ENCODE measurements at places on chromosomes 16 and 17.
A peak's percentile ranks its signal among the peaks of the same experiment; 100 is the strongest.

- no peak for DNase-seq
Measured at GRCh38 chr17:73354423-73355284, 42.9 kb upstream of the CDC42EP4 start.

GRCh38 chr17:45090711-45091110 is 29.6 kb downstream of the NMT1 start:
- DNase-seq: no peak

DNA sequence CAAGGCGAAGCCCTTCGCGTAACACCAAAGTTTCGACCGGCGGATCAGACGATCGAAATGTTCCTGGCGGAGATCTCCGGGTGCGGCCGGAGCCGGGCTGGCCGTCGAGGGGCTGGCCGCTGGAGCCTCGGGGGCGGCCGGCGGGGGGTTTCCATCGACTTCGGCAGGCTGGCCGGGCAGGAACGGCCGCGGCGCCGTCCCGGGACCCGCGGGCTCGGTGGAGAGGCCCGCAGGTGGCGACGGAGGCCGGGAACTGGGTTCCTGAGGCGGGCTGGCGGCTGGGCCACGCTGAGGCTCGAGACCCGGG is 1.1 kb downstream of the EPOP start:
- DNase-seq: no peak

- no peak for DNase-seq
Measured at GRCh38 chr17:31433811-31434726, 42.6 kb downstream of the RAB11FIP4 start.

DNA sequence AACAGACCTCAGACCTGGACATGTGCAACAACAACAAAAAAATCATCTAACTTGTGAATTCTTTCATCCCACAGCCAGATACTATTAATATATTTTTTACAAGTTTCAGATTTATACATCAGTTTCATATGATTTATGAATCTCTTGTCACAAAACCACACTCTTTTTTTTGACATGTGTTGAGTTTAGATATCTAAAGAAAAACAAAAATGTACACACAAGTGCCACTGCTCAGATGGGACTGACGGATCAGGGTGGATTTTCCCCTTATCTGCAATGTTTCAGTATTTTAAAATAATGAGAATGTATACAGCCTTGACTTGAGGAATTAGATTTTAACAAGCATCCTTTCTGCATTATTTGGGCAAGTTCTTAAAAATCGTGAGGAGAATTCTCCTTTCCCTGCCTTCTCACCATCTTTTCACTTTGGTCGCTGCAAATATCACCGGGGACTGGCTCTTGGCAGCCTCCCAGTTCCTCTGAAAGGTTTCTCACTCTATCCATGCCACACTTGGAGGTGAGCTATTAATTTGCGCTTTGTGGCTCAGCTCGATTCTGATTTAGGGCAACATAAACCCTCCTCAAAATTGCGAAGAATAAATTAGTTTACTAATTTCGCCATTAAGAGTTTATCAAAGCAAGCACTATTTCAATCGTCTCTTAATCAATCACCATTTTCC is 225.7 kb downstream of the XYLT1 start:
- DNase-seq: no peak

GRCh38 chr17:48725004-48725287 is 2.0 kb downstream of the PRAC2 start:
- DNase-seq: no peak

GRCh38 chr17:8898126-8898525 is 30.7 kb upstream of the PIK3R6 start:
- peak; percentile 61 for DNase-seq

DNA sequence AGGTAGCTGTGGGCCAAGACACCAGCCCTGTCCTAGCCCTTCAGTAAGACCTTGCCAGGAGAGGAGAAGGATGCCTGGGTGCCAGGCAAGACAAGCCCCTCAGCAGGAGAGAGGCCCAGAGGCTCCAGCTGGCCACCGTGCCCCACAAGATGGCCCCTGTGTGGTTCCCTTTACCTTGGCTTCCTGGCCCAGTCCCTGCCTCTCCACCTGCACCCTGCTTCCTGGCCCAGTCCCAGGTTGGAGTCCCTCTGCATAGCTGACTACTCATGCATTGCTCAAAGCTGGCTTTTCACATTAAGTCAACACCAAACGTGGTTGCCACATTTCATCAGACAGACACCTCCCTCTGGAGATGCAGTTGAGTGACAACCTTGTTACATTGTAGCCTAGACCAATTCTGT is 4.0 kb downstream of the SYNGR3 start:
- DNase-seq: no peak

- no peak for DNase-seq
Measured at GRCh38 chr17:39243155-39243554, 17.4 kb upstream of the STAC2 start.

- no peak for DNase-seq
Measured at GRCh38 chr17:80028030-80028429, 7.6 kb downstream of the TBC1D16 start.

GRCh38 chr17:76611758-76612157 is 26.1 kb upstream of the ST6GALNAC2 start:
- no peak for DNase-seq

DNA sequence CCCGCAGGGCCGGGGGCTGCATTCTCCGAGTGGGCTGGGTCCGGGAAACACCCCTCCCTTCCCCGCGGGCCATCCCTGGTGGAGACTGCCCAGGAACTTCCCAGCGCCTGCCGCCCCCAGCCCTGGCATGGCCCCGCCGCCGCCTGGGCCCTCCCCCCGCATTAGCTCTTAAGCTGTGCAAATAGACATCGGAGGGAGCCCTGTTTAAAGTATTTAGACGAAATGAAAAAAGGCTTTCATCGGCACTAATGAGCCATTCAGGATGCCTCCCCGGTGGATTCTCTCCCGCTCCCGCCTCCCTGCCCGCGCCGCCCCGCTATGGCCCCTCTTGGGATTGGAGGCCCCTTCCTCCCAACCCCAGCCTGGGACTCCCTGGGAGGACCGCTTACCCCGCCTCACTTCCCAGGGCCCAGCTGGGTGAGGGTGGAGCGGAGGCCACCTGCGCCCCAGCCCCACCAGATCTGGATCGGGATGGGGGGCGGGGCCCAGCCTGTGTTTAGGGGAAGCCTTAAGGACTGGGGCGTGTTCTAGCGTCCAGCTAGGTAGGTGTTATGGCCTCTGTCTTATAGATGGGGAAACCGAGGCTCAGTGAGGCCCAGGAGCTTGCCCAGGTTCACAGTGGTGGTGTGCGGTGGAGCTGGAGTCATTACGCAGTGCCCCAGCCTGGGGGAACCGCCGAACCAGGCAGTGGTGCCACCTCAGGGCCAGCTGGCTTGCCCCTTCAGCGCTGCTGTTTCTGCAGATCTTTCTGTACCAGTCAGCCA is 19.7 kb downstream of the SEZ6 start:
- DNase-seq: no peak

GRCh38 chr17:71335212-71335611 is 785.6 kb upstream of the SOX9 start:
- DNase-seq: no peak

- DNase-seq: no peak
Measured at GRCh38 chr16:77271532-77272426, 72.6 kb downstream of the SYCE1L start.

DNA sequence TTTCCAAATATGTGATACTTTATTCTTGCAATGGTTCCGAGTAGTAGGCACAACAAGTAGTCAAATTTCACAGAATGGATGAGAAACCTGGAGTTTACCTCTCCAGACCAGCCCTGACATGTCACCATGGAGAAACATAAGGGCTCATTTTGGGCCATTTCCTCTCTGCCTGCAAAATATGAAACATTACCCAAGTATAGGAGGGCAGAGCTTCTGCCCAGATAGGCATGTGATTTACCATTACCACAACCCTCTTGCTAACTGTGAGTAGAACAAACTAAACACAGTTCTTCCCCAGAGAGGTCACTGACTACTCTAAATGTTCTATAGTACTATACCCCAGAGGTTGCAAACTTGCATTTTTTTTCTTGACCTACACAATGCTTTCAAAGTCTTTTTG is 15.7 kb upstream of the KPNB1 start:
- DNase-seq: no peak

- DNase-seq: no peak
Measured at GRCh38 chr16:48284772-48285409, 37.6 kb upstream of the ABCC11 start.

GRCh38 chr16:68993456-68993855 is 112.0 kb upstream of the HAS3 start:
- no peak for DNase-seq

- DNase-seq: no peak
Measured at GRCh38 chr16:9123871-9124270, 32.4 kb downstream of the HAPSTR1 start.

DNA sequence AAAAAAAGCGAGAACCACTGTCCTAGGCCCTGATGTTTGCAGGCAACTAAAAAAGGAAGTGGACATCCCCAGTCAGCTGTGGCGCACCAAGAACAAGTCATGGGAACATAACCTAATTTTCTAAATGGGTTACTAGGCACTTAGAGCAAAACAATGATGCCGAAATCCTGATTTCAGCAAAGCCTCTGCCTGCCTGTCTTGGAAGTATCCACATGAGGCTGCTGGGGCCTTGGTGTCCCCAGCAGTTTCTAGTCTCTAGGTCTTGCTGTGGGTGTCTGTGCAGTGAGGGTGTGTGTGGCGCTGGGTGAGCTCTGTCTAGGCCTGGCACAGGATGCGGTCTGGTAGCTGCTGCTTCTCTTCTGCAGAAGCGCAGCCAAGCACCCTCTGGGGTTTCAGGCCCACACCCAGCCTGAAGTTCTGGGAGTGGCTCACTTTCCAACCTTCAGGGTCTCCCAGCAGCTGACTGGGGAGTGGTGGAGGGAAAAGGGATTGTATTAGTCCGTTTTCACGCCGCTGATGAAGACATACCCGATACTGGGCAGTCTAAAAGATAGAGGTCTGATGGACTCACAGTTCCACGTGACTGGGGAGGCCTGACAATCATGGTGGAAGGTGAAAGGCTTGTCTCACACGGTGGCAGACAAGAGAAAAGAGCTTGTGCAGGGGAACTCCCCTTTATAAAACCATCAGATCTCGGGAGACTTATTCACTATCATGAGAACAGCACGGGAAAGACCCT is 21.1 kb downstream of the STH start:
- no peak for DNase-seq

- DNase-seq: no peak
Measured at GRCh38 chr17:47883589-47884426, 12.2 kb upstream of the SP2 start.

DNA sequence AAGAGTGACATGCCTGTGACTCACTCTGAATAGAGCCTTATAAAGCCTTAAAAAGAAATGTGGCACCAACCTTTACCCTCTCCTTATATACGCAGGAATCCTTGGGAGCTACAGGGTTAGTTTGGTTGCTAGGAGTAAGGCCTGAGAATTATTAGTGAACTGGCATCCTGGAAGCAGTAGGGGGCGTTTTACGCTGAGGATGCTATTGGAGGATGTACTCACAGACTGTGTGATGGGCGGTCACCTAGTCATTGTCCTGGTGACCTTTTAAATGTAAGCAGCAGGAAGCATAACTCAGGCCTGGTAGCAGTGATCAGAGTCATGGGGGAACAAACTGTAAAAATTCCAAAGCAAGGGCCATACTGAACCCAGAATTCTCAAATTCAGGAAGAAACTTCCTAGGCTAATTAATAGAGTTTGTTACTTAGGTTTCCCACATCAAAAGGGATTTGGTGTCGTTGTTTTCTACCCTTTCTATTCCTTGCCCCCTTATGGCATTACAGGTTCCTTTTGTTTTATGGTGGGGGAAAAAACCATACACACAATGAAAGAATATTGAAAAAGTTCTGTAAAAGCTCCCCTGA is 153.8 kb downstream of the SNX11 start:
- peak; percentile 37 for DNase-seq

DNA sequence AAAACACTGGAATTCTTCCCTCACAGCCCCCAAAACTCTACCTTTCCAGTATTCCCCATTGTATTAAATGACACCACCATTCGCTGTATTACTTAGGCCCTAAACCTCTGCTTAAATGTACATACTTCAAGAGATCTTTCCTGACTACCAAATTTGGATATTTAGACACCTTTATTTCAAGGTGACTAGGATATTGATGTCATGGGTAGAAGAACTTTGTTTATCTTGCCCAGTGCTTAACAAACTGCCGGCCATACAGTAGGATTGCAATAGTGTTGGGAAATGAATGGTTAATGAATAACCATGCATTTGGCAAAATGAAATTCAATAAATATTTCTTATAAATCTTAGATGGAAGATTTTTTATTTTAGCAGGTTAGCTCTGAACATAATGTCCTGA is 86.2 kb upstream of the CA10 start:
- DNase-seq: no peak

- no peak for DNase-seq
Measured at GRCh38 chr17:32882029-32882428, 5.1 kb upstream of the MYO1D start.

- DNase-seq: no peak
Measured at GRCh38 chr16:50500171-50500874, 47.9 kb upstream of the NKD1 start.

- no peak for DNase-seq
Measured at GRCh38 chr17:31462261-31462660, 70.8 kb downstream of the RAB11FIP4 start.

DNA sequence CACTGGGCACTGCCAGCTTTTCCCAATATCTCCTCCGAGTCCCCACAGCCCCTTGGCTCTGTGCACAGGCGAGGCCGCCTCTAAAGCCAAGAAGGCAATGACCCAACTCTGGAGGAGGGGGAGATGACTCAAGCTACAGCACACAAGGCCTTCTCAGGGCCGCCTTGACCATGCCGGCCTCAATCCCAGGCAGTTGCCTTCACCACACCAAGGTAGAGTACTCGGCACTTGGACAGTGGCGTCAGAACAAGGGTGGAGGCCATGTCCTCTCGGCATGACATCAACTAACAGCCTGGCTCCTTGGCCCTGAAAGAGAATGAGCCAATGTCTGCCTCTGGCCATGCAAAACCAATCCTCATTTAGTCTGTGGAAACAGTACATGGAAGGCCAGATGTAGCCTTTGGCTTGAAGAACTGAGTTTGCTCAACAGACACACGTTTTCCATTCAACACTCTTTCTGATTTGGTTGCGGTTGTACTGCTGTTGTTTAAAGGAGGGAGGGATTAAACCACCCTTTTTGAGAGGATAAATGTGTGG is 139.6 kb downstream of the XYLT1 start:
- DNase-seq: no peak

- DNase-seq: peak; percentile 98
Measured at GRCh38 chr16:18789850-18790706, at the start of gene RPS15A. Gene RPS15A (minus strand): TSS chr16:18790334. CDS start chr16:18789113, 1,221 bp downstream.

DNA sequence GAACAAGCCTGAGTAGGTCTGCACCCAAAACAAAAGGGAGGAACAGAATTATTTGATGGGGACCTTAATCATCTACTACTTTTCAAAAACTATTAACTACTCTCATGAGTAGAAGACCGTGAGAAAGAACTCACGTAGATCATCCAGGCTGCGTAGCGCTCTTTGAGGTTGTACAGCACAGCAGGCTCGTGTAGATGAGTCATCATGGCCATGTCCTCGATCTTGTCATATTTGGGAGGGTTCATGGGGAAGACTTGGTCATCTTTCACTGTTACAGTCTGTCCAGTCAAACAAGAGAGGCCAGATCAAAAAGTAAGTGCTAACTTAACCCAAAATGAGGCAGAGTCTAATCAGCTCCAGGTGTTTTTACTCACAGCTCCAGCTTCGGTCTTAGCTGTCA is 2.3 kb downstream of the MYH1 start:
- DNase-seq: no peak
